ENCODE measurements at places on chromosomes 2 and 18.

DNA sequence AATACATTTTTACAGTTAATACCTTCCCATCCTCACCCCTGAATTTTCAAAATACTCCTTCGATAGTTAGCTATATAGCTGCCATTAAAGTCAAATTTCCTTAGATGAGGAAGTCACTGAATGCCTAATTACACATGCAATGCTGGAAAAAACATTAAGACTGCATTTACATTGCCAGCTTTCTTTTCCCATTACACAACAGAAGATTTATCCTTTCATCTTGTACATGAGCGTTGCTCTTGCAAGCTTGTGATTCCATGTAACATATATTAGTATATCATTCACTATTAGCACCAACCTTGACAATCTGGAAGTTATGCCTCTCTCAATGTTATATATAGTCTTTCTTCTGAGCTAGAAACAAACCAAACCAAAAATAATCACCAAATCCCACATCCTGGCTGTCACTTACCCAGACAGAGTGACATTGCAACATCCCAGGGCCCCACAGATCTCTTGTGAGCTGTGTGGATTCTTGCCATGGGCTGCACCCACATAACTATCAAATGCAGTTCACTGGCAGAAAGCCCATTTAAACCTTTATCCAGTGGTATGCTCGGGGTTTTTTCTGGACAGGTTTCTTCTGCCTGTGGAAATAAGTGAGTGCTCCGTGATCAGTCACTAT, 79.2 kb upstream of the PAPOLG start:
- DNase-seq, result no peak

- DNase-seq, result no peak
Observed at GRCh38 chr2:178536037-178536436, 55.8 kb downstream of the PLEKHA3 start.

DNA sequence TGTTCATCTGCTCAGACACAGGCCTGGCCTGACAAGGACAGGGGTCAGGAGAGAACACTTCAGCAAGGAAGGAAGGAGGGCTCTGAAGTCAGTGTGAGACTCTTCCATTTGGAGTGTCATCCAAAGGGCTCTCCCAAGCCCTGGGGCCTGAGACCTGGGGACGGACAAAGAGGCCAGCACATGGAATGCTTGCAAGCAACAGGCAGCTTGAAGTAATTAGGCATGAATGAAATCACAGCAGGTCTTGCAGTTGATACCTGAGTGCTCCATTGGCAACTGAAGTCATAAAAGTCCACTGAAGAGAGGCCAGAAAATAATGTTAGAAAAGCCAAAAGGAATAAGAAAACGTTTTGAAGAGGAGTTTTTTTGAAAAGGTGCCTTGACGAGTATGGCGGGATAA, 231.7 kb downstream of the VAPA start:
- no peak for DNase-seq

DNA sequence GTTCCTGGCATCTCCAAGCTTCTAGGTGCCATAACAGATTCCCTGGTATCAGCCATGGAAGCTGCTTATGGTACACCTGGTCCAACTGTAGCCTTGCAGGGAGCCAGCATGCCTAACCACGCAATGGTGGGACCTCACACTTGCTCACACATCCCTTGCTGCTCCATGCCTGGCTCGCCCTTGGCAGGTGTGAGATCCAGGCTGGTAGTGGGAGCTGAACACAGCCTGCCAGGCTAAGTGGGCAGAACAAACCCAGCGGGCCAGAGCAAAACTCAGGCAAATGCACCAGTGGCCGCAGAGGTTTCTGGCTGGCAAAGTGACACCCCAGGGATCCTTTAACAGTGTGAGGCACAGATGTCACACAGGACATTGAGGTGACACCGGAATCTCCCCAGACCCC, 185.8 kb downstream of the NDUFA10 start:
- DNase-seq, result no peak

GRCh38 chr2:215845839-215846586, 167.3 kb downstream of the MREG start:
- no peak for DNase-seq

GRCh38 chr2:74849228-74849892, 15.4 kb downstream of the HK2 start:
- DNase-seq, result peak; percentile 33

- no peak for DNase-seq
Observed at GRCh38 chr18:80136679-80137078, 27.6 kb downstream of the ADNP2 start.

DNA sequence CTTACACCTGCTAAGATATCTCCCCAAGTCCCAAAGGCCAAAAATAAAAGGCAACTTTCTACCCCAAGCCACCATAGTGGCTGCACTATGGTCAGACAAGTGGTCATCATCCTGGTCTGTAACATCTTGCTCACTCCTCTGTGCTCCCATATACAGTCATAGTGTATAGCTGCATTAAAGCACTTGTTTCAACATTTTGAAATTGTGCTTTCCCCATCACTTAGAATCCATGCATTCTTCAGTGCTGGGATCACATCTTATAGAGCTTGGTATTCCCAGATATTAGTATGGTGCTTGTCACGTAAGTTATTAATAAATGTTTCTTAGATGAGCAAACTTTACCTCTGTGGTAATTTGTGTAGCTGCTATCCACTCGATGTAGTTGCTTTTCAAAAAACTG, 40.4 kb upstream of the CDC42EP3 start:
- DNase-seq, result peak; percentile 85

GRCh38 chr2:41038408-41038807, 586.5 kb upstream of the SLC8A1 start:
- peak; percentile 22 for DNase-seq

- no peak for DNase-seq
Observed at GRCh38 chr2:232802091-232802490, 25.7 kb upstream of the KCNJ13 start.

DNA sequence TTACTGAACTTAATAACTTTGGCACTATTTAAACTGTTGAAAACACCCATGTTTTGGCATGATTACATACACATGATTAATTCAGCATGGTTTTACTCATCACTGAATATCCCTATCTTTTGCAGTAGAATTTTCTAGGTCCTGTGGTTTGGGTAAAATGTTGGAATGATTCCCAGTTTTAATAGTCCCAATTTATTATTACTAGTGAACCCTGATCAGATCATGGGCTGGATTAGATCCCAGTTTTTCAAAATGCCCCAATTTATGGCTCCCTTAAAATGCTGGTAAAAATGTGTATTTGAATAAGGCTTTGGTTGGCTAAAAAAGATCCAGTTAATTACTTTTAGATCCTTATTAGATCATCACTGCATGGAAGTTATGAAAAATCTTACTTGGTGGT, 273.6 kb upstream of the NRP2 start:
- peak; percentile 55 for DNase-seq

DNA sequence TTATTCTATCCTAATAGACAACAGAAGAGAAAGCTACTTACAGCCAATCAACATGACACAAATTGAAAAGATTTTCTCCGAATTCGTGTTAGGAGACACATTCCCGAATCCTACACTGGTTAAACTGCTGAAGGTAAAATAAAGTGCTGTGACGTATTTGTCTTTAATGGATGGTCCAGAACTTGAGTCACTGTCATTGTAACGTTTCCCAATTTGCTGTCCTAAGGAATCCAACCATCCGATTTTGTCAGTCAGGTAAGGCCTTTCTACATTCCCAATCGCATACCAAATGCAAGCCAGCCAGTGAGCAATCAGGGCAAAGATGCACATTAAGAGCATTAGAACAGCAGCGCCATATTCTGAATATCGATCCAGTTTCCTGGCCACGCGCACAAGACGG, 91.2 kb downstream of the GCA start:
- DNase-seq, result no peak

DNA sequence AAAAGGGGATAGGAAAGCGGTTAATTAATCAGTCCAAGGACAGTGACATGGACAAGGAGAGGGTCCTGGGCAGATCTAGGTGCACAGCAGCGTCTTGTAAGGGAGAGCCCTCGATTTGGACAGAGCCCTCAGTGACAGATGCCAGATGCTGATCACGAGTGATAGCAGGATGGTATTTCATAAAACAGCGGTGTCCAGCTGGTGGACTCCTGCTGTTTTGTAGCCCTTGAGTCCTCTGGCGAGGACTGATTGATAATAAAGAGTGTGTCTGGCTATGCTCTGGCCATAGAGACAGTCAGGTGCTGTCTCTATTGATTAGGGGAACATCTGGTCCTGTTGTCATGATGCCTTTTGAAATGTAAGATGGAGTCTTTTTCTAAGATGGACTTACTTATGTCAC, 180.7 kb downstream of the NCK2 start:
- no peak for DNase-seq

- no peak for DNase-seq
Observed at GRCh38 chr2:72137498-72138010, 10.1 kb downstream of the CYP26B1 start.

- DNase-seq, result peak; percentile 30
Observed at GRCh38 chr2:196315388-196316049, 144.1 kb upstream of the STK17B start.

GRCh38 chr18:13183790-13184189, 34.8 kb upstream of the LDLRAD4 start:
- no peak for DNase-seq

DNA sequence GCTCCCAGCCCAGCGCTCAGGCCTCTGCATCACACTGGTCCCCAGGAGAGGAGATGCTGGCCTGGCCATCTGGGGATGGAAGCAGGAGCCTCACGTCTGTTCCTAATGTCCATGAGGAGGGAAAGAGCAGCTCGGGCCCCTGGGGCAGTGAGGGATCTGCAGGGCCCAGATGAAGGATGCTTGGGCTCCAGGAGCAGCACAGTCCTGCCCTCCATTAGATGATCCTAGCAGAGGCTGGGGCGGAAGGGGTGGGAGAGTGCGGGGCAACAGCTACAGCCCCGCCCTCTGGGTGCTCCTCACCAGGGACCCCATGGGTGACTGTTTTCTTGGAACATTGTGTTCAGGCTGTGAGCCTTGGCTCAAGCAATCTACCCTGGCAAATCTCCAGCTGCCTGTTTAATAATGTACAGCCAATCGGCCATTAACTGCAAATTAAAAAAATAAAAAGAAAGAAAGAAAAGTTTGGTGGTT, 49.7 kb downstream of the TNS1 start:
- DNase-seq, result peak; percentile 53

GRCh38 chr2:205757271-205757670, 75.0 kb downstream of the NRP2 start:
- DNase-seq, result peak; percentile 77

DNA sequence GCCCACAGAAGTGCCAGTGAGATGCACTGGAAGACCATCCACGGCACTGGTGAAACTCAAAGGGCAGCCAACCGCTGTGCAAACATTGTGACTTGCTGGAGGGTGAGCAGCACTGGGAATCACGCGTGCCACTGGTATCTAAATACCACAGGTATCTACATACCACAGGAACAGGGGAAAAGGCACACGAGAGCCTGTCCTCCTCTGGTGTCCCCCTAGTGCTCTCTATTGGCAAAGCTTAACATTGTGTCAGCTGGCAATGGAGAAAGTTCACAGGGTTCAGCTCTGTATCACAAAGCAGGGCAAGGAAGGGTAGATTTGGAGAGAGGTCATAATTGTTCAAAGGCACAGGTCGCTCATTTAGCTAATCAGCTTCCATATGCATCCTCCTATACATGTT, 12.6 kb upstream of the SEC11C start:
- no peak for DNase-seq

DNA sequence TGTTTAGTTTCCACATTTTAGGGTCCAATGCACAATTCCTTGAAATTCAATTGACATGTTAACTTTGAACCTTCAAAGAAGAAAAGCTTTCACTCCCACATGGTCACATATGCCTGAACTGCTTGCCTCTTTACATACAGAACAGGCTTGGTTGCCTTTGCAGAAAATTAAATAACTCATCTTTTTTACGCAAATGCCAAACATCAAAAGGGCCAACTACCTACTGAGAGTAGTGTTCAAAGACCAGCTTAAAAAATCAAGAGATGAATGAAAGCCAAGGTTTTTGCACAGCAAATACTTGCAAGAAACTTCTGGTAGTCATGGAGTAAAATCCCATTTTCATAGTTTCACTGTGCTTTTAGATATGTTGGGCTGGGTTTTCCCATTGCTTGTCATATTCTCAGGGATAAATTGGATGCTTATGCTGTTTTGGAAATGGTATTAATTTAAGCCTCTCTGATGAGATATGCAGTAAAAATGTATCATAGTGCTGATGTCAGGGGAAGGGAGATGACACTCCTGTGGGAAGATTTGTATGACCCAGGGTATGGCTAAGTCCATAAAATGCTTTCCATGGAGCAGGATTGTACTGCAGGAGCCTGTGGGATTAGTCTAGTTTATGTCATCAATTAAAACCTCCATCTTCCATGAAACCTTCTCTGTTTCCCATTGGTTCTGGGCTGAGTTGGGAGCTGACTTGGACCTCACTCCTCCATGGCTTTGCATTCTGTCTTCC, 60.6 kb upstream of the DARS1 start:
- no peak for DNase-seq

GRCh38 chr2:128390256-128390990, 71.8 kb upstream of the HS6ST1 start:
- no peak for DNase-seq

Data from fibroblast of lung (primary cell).